Activated CD4-positive, alpha-beta memory T cell treated with anti-CD3 and anti-CD28 coated beads, Interleukin-2, amount 10 ng/mL, durations not matched to agents 7 days and 5 days (primary cell): ENCODE measurements at places on chromosomes 7 and 10.

- DNase-seq = no peak
Measured at GRCh38 chr7:141630621-141631020, 71.3 kb downstream of the DENND11 start.

- DNase-seq = no peak
Measured at GRCh38 chr7:101258243-101258731, 13.4 kb upstream of the FIS1 start.

DNA sequence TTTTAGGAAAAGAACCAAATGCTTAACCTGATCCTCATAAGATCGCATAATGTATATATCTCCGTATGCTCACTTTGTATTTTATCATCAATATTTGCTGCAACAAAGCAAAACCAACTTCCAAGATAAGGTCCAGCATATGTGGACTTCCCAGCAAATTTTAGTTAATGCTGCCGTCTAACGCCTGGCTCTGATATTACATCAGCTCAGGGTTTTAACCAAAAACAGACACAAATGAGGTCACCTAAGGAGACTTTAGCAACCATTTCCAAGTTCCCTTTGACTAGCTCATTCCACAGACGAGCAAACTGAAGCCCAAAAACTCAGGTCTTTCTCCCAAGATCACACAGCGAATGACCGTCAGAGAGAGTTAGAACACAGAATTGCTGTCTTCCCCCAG is 59.4 kb upstream of the UCN3 start:
- DNase-seq = no peak

DNA sequence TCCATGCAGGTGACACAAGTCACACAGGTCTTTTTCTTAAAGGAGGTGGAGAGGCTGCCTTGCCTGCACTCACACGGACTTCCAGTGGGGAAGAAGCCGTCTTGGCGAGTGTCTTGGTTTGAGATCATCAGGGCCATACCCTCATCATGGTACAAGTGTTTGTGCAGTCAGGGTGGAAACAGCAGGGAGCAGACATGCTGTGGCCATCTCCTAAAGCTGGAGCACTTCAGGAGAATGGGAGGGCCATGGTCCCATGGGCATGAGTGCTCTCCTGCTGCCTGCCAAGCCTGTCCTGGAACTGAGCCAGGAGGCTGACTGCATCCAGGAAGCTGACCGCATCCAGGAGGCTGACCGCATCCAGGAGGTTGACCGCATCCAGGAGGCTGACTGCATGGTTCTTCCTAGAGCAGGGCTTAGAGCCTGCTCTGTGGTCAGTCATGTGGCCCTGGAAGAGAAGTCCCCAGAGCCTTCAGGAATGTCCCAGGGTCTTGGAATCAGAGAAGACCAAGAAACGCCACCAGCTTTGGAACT is 98.4 kb downstream of the ADARB2 start:
- no peak for DNase-seq

DNA sequence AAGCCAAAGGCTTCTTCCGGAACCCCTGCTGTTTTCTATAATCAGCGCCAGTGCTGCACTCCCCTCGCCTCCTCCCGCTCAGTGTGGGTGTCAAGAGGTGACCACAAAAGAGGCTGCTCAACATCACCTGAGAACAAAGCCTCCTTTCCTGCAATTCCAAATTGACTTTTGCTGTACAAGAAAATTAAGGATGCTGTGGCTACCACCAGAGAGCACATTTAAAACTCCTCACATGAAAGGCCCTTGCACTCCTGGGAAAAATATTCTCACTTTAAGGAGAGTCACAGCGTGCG is 96.4 kb downstream of the HIPK2 start:
- DNase-seq = no peak

DNA sequence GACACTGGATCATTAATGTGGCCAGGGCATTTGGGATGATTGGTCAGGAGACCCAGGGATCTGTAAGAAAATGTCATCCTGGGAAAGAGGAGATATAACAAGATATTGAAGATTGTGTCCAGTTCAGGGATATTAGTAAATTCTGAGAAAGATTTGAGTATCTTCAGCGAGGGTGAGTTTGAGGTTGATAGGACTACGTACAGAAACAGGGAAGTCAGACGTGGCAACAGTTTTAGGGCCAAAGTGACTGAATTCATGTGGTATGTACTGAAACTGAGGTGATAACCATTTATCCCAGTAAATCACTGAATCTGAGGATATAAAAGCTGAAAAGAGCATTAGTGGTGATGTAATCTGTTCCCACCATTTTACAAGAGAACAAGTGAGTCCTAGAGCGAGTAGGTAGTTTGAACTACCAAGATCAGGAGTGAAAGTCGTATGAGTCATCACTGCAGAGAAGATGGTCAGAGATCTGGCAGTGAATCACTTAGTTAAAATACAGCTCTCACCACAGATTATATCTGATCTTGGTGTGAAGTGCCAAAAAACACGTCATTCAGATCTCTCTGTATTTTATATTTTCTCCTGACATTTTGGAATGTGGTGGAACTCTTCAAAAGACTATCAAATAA is 220.5 kb downstream of the CDK14 start:
- no peak for DNase-seq

DNA sequence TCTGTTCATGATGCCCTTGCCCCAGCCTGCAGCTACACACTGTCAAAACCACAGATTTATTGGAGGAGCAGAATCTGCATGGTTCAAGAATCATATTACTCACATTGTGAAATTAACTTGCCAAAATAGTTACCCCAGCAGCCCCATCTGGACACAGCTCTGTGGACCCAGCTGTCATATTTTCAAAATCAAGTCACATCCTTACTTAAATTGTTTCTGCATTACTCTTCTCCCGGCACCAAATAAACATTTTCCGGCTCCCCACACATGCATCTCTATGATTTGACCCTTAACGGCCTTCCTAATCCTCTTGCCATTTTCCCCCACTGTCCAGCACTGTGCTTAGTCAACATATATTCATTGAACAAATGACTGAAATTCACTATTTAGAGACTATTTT is 43.8 kb upstream of the GPR26 start:
- no peak for DNase-seq

DNA sequence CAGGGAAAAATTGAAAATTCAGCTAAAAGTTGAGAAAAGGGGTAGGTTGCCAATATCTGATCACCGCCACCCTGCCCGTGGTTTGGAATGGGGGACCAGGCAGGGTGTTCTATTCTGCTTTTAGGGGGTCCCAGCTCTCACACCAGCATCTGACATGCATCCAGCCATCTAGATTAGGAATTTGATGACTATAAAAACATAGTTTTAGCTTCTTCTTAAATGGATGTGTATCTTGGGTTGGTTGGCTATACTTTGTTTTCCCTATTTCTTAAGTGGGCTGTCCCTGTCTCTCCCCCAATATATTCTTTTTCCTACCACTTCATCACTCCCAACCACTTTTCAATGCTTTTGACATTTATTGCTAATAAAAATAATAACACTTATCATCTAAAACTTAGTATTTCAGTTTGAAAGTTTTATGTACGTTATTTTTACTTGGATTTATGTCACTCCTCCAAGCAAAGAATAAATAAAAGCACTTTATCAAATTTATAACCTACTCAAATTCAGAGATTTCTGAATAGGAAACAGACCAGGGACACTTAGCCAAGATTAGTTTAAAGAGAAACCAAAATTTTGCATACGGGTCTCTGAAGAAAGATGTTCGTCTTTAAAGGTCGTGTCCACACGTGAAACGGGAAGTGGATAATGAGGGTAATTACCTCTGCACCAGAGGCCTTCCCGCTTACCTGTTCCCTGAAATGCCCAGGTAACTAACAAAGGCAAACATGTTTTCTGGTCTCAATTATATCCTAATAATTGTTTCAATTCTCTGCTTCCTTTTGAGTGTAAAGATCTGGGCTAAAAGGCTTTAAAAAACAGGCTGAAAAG is 233.2 kb upstream of the AUTS2 start:
- DNase-seq = no peak
